CD4-positive, alpha-beta T cell treated with Interleukin-12 subunit alpha and Interleukin-12 subunit beta, for 1 hour (primary cell): ENCODE measurements at places on chromosomes 12 and 14.

GRCh38 chr12:76976777-76977382 is 88.5 kb downstream of the E2F7 start:
- DNase-seq = no peak

- DNase-seq = no peak
These were observed 24.3 kb downstream of the BTBD6 start for GRCh38 chr14:105272623-105273022.

GRCh38 chr14:52583544-52583943 is 30.9 kb downstream of the GPR137C start:
- DNase-seq = no peak

GRCh38 chr12:3869865-3870264 is 3.3 kb downstream of the PARP11 start:
- peak; percentile 53 for DNase-seq

DNA sequence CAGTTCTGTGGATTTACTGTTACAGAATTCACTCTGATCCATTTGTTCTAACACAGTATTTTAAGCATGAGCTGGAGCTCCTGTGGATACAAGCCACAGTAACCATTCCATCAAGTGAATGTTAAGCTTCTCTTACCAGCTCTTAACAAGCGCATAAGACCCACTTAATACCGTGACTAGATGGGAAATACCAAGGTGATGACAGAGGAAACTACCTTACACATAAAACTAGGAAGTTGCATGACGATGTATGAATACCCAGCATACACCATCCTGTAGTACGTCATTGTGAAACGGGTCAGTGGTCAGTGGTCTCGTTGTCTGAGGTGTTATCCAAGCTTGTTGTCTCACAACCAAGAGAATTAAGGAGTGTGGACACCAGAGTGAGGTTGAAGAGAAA is 2.0 kb upstream of the GALC start:
- peak; percentile 64 for DNase-seq

DNA sequence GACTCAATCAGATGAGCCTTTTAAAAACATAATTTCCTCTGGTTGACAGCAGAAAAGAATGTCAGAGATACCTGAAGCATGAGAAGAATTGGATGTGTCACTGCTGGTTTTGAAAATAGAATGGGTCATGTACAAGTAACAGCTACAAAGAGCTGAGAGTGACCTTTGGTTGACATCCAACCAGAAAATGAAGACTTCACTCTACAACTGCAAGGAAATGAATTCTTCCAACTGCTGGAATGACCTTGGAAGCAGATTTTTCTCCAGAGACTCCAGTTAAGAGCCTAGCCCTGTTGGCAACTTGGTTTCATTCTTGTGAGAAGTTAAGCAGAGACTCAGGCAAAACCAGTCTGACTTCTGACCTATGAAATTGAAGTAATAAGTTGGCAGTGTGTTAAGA is 505.9 kb downstream of the SLC16A7 start:
- no peak for DNase-seq

DNA sequence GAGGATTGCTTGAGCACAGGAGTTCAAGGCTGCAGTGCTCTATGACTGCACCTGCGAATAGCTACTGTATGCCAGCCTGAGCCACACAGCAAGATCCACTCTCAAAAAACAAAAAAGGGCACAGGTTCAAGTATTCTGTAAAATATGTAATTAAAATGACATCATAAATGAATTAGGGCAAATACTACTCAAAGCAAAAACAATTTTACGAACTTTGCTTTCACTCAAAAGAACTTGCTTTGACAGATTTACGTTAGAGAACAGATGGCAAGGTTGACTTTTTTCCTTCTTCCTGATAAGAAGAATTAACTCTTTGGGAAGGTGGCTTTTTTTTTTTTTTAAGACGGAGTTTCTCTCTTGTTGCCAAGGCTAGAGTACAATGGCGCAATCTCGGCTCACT is 44.0 kb upstream of the EAPP start:
- no peak for DNase-seq

- no peak for DNase-seq
These were observed 19.1 kb downstream of the TSPAN11 start for GRCh38 chr12:30945443-30946164.

DNA sequence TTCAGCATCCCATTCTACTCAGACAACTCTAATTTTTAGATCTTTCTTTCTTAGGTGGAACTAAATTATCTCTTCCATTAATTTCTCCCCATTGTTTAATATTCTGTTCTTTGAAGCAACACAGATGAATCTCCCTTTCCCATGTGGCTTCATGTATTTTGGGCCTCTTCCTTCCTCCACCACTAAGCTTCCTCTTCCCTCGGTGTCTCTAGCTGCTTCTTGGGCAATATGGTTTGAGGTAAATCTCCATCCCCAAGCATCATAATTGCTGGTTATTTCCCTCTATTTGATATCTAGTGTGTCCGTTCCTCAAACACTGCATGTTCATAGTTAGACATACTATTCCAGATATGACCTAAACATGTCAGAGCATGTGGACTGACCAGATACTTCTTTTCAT is 119.2 kb downstream of the PELI2 start:
- DNase-seq = no peak

DNA sequence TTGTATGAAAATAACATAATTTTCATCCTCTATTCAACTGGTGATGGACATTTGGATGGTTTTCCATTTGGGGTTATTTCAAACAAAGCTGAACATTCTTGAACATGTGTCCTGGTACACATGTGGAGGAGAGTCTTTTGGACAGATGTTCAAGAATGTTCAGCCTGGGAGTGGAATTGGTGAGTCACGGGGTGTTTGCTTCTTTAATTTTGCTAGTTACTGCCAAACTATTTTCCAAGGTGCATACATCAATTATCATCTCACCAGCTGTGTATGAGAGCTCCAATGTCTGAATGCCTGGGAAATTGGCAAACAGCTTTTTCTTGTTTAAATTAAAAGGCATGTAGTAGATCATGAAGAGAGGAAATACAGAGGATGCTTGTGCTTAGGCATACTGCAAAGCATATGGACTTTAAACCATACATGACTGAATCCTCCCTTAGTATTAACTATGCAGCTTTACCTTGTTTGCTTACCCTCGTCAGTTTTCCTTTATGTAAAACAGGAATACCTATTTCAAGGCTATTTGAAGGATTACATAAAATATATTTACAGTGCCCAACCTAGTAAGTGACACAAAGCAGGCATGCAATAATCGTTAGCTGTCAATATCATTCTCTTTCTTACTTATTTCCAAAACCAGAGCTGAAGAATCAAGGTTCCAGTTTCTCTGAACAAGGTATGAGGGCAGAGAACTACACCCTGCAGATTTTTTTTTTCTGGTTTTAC is 152.1 kb downstream of the ITPR2 start:
- DNase-seq = no peak

GRCh38 chr12:6772331-6772695 is at the start of gene LAG3:
Gene LAG3 (plus strand): TSS chr12:6772520. CDS start chr12:6772853, 333 bp downstream.
- DNase-seq = peak; percentile 38

GRCh38 chr12:51475543-51475942 is 50.9 kb downstream of the SLC4A8 start:
- DNase-seq = no peak

- no peak for DNase-seq
These were observed 228.5 kb downstream of the VRK1 start for GRCh38 chr14:97025722-97026121.

GRCh38 chr12:132213359-132214160 is 69.3 kb downstream of the NOC4L start:
- DNase-seq = no peak

DNA sequence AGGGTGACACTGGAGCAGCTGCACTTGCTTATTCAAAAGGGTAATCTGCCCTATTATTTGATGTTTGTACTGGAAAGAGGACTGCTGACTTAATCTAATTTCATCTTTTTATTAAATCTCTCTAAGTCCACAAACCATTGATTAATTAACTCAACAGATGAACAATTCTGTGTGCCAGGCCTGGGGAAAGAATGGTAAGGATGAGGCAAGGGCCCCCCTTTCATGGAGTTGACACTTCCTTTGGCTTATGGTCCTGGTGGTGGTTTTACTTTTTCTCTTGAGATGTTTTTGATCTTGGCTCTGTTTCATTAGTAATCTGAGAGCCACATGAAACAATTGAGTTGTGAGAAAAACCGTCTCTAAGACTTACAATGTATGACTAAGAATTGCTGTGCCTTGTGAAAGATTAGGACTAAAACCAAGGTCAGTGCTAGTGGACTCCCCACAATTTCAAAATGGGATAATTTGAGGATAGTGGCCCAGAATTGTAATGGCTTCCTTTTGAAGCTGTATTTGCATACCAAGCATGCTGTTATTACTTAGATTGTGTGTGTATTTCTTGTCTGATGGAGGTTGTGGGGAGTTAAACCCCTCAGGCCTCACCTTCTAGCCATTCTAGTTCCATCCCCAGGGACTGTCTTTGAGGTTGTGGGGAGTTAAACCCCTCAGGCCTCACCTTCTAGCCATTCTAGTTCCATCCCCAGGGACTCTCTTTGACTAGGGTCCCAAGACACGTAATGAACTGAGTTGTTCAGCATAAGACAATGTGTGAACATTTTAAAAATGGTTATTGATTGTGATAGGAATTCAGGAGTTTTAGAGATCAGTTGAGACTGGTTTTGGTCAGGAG is 52.5 kb upstream of the EVL start:
- no peak for DNase-seq

DNA sequence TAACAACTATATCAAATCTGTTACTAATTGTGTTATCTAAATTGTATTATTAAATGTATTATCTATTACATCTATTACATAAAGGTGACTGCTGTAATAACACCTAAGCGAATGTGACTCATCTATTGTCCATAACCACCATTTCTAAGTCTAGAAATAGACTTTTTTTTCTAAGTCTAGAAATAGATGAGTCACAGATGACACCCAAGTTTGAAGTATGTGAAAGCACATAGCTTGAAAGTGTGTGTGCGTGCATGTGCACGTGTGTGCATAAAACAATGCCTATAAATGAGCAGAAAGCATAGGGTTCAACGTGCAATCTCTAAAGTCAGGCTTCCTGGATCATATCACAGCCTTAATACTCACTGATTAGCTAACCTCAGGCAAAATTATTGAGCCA is 451.3 kb upstream of the USP15 start:
- no peak for DNase-seq

GRCh38 chr12:99861731-99862130 is 123.0 kb downstream of the ANKS1B start:
- no peak for DNase-seq

DNA sequence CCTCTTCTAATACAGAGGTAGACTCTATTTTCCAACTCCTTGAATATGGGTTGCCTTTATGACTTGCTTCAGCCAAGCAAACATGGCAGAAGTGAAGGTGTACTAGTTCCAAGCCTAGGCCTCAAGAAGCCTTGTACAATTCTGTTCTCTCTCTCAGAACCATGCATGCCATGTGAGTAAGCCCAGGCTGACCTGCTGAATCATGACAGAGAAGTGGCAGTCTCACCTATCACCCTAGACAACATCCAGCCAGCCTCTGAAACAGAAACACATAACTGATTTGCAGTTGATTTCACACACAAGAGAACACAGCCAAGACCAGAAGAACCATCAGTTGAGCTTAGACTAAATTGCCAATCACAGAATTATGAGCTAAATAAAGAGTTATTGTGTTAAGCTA is 157.2 kb downstream of the GARIN6 start:
- no peak for DNase-seq
